Activated T-helper 1 cell treated with anti-CD3 and anti-CD28 coated beads, Interleukin-12 subunit alpha, Interleukin-12 subunit beta, Interleukin-2, Interleukin-4 antibody, amounts not matched to agents 30 ng/mL and 10 ng/mL and 1 ng/mL, durations not matched to agents 14 hours and 24 hours and 36 hours (primary cell): ENCODE measurements at places on chromosomes 11 and 22. TPM values are rescaled to one million over a fixed set of nuclear protein-coding genes. Genes with fewer than 3 reads are reported as not detected.

- H3K27me3 ChIP-seq = no peaks in the 10 kb centered on the region
- no peak overlapping the region for H3K27ac ChIP-seq
- no peak for DNase-seq
- no peaks in the 10 kb centered on the region for H3K36me3 ChIP-seq
- H3K4me1 ChIP-seq = no peaks in the 10 kb centered on the region
Measured at GRCh38 chr11:25655636-25656035, 676.3 kb upstream of the ANO3 start.

DNA sequence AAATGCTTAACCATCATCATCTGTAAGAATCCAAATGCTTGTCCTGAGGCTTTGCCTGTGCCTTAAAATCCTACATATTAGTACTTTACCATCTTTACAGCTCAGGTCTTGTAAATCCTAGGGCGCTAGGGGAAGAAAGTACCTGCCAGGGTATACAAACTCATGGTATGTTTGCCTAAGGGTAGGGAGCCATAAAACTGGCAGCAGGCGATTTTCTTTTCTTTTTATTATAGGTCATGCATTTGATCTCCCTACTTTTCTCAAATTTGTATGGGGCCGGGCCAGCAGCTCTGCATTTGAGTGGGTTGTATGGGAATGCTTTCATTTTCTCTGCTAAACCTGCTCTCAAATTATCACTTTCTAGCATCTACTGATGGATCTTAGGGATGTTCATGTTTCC is 24.0 kb upstream of the ZBED5 start:
- H3K4me1 ChIP-seq = peaks cover 7% of the 10 kb centered on the region
- no peak overlapping the region for H3K27ac ChIP-seq
- DNase-seq = no peak
- peaks cover 3% of the 10 kb centered on the region for H3K36me3 ChIP-seq

- H3K4me1 ChIP-seq = no peaks in the 10 kb centered on the region
- no peaks in the 10 kb centered on the region for H3K36me3 ChIP-seq
- no peak for DNase-seq
- no peak overlapping the region for H3K27ac ChIP-seq
Measured at GRCh38 chr11:20342347-20343141, 21.0 kb upstream of the HTATIP2 start.

- peaks cover 15% of the 10 kb centered on the region for H3K4me1 ChIP-seq
- no peak overlapping the region for H3K4me3 ChIP-seq
- no peak for DNase-seq
- H3K27me3 ChIP-seq = no peaks in the 10 kb centered on the region
Measured at GRCh38 chr22:47089796-47090460, 327.5 kb downstream of the TBC1D22A start.

NDUFS8 gene
- total RNA-seq = 137 and 144 TPM in 2 replicates

GRCh38 chr11:126537492-126537891 is 182.0 kb downstream of the ST3GAL4 start:
- H3K27ac ChIP-seq = no peak overlapping the region
- no peaks in the 10 kb centered on the region for H3K4me1 ChIP-seq
- no peaks in the 10 kb centered on the region for H3K27me3 ChIP-seq
- no peaks in the 10 kb centered on the region for H3K36me3 ChIP-seq
- H3K4me3 ChIP-seq = no peak overlapping the region
- DNase-seq = no peak
